ENCODE measurements at places on chromosomes 7 and 10.

DNA sequence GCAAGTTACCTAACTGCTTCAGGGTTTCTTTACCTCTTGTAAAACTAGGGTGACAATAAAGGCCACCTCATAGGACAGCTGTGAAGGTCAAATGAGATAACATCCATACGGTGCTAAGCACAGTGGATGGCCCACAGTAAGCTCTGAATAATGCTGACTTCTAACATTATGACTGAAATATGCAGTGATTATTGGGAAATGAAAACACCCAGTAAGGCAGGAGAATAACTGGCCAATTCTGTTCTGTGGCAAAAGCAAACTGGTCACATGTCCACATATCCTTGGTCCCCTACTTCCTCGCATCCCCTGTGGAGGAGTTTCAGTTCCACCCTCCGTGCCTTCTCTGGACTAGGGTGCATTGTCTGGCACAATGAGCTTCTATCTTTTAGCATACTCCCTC lies 1.4 kb downstream of the CUBN start:
- no peak for DNase-seq

- no peak for DNase-seq
These were observed 15.5 kb upstream of the FAM3C start for GRCh38 chr7:121411597-121411979.

DNA sequence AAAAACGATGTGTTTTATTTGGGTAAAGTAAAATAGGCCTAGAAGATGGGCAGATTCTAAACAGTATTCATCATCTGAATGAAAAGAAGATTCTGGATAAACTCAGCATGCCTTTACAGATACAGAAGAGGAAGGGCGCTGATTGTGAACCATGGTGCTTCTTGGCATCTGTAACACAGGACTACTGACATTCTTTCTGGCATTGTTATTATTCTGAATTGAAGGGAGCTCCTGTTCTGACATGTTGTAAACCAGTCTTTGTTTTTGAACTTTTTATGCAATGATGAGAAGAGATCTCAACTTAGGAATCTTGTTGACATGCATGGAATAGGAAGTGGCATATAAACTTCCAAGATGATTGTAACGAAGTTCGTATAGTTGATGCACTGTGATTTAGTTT lies 13.5 kb downstream of the RPA3 start:
- DNase-seq = no peak

- no peak for DNase-seq
These were observed 407.8 kb upstream of the FOXK1 start for GRCh38 chr7:4274286-4274685.

GRCh38 chr10:38007991-38008390 lies 2.5 kb upstream of the ZNF33A start:
- DNase-seq = no peak

Measured in left cardiac atrium (tissue), 4 donors.